ENCODE measurements at places on chromosomes 1 and 21. TPM values are rescaled to one million over a fixed set of nuclear protein-coding genes. Genes with fewer than 3 reads are reported as not detected.

DNA sequence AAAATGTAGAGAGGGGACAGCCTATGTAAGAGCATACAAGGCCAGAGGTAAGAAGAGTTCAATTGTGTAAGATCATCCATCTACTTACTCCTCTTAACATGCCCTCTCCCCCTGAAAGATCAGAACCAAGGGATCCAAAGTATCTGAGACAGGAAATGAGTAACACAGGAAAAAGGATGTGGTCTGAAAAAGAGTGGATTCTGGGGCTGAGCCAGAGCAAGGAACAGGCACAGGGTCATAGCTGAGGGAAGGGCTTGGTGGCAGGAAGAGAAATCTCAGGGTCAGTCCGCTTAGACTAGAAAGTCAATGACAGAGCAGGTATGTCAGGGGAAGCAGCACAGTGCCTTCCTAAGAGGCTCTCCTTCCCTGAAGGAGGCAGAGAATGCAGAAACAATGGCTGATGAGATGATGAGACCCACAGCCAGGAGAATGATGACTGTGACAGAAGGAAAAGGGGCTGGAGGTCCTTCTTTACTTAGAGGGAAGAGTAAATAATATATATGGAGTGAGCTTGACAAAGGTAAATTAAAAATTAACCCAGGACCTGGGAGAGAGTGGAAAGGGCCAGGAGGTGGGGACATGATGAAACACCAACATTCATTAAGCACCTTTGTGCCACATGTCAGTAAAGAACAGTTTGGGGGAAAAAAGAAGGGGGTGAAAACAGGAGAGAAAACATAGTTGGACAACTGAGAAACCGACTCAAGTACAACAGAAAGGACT lies 26.2 kb upstream of the A3GALT2 start:
- no peak for DNase-seq

DNA sequence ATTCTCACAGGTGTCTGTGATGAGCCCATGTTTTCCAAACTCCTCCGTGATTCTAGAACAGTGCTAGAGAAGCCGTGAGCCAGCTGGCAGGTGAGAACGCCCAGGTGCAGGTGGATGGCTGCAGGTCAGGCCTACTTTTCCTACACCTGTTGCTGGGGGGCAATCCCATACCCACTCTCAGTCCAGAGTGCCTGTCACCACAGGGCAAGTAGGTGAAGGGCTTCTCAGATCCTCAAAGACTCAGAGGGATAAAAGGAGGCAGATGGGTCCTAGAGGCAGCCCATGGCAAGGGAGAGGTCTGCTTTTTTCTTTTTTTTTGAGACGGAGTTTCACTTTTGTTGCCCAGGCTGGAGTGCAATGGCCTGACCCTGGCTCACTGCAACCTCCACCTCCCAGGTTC lies 50.7 kb upstream of the H6PD start:
- DNase-seq, result no peak

KDM5B gene
- 11.9 TPM for total RNA-seq

DNA sequence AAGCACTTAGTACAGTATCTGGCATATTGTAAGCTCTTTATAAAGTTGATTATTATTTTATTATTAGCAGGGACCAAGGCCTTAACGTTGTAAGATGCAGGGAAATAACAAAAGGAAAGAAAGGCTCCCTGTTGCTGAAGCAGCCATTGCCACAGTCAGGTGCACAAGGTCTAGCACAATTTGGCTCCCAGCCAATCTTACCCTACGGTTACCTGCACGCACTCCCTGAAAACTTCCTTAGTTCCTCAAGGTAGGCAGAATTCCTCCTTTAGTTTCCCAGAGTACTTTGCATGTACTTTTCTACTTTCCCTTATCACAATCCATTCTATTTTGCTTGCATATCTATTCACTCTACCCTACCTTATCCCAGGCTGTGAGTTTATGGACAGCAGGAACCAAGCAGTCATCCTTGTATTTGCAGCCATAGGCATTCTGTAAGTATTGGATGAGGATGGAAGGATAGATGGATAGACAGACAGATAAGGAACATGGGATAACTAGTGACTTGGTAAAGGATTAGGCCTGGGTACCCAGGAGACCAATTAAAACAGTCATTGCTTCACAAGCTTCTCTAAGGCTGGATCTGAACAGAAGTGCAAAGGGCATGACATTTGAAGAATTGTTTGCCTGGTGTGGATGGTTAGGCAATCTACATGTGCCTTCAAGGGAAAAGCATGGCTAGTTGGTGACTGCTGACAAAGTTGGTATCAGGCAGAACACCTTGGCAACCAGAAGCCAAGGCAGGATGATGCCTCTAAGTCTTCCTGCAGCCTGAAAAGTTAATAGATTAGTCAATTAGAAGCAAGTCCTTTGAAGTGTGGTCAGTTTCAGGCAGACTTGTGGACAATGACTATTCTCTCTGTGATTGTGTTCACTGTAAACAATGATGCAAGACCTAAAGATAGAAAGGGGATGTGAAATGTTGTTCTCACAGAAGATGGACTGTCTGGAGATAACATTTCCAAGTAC lies 20.8 kb upstream of the JAK1 start:
- DNase-seq, result no peak

All from Right ventricle myocardium superior (tissue), 1 donor.